ENCODE measurements at places on chromosomes 5 and 9.

- no peak for DNase-seq
- peaks cover 2% of the 10 kb centered on the region for H3K27me3 ChIP-seq
- no peak overlapping the region for H3K4me3 ChIP-seq
- no peaks in the 10 kb centered on the region for H3K4me1 ChIP-seq
Measured at GRCh38 chr5:179542170-179542569, 8.2 kb upstream of the RUFY1 start.

DNA sequence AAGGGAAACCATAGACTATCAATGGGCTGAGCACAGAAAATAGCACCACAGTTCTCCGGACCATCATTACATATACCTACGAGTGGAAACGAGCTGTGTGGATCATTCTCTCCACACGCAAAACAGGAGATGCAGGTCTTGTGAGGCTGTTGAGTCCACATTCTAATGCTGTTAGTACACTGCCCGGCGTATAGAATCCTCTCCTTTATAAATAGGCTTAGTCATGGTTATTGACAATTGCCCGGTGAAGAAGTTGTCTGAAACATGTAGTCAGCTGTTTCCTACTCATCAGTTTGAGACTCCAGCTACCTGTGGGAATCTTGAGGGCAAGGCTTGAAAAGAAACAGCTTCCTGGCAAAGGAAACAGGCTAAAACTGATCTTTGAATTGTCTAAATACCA, 602.0 kb upstream of the EDIL3 start:
- no peak for DNase-seq
- H3K36me3 ChIP-seq: no peaks in the 10 kb centered on the region
- no peaks in the 10 kb centered on the region for H3K27me3 ChIP-seq

DNA sequence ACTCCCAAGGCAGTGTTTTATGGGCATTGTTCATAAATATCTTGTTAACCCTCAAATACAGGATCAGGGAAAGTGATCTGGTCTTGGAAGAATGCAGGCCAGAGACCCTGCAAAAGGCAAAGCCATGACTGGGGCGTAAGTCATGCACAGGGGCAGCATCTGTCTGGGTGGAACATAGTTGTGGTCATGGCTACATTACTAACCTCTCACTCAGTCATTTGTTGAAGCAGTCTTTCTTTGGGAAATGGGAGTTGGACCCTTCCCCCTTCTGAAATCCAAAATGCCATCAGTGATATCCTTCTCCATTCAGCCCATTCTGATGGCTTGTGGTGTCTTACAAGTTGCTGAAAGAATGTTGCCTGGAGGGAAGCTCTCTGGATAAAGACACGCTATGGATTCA, 68.1 kb downstream of the GDNF start:
- H3K27me3 ChIP-seq: no peaks in the 10 kb centered on the region
- H3K4me1 ChIP-seq: peaks cover 11% of the 10 kb centered on the region
- H3K4me3 ChIP-seq: no peak overlapping the region
- H3K36me3 ChIP-seq: no peaks in the 10 kb centered on the region

GRCh38 chr5:150674341-150674821, 13.3 kb downstream of the MYOZ3 start:
- no peak for DNase-seq
- H3K27me3 ChIP-seq: peaks cover 7% of the 10 kb centered on the region

DNA sequence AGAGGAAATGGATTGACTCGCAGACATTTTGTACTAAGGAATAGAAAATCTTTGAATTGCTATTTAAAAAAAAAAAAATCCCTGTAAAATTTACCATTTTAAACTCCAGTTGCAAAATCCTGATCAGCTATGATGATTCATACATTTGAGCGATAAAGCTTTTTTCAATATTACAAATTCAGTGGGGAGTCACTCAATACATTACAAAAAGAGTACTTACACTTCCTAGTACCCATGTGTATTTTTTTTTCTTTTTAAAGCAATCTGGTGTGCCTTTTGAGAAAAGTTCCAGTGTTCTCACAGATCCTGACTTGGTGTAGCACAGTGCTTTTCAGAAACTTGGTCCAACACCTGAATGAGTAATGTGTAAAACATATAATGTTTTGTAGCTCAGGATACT, 54.3 kb downstream of the PIK3R1 start:
- H3K4me1 ChIP-seq: peaks cover 7% of the 10 kb centered on the region
- no peak for DNase-seq
- H3K27me3 ChIP-seq: no peaks in the 10 kb centered on the region
- no peak overlapping the region for H3K4me3 ChIP-seq

DNA sequence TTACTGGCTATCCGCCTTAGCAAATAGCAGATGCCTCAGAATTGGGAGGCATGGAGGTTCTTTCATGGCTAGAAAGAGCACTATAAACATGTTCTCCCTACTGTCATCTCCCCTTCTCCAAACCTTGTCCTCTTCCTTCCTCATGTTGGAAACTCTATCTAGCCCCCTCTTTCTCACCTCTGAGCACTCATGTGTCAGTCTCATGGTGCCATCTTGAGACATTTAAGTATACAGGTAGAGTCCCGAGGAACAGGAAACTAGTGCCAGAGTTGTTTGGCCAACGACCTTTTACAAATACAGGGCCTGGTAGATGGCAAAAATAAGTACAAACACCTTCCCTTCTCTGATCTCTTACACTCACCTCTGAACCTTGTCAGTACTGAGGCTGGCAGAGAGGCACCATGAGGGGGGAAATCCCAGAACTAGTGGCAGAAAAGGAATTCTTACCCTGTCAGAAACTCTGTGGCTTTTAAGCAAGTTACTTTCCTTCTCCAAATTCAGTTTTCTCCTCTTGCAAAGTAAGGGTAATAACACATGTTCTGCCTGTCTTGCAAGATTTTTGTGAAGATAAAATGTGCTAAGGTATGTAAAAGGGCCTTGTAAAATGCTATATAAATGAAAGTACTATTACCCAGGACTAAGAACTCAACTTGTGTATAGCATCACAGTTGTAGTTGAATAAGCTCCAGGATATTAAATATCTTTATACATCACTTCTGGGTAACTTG, 94.1 kb upstream of the SNX2 start:
- no peak for DNase-seq
- no peak overlapping the region for H3K27ac ChIP-seq
- no peaks in the 10 kb centered on the region for H3K4me1 ChIP-seq

DNA sequence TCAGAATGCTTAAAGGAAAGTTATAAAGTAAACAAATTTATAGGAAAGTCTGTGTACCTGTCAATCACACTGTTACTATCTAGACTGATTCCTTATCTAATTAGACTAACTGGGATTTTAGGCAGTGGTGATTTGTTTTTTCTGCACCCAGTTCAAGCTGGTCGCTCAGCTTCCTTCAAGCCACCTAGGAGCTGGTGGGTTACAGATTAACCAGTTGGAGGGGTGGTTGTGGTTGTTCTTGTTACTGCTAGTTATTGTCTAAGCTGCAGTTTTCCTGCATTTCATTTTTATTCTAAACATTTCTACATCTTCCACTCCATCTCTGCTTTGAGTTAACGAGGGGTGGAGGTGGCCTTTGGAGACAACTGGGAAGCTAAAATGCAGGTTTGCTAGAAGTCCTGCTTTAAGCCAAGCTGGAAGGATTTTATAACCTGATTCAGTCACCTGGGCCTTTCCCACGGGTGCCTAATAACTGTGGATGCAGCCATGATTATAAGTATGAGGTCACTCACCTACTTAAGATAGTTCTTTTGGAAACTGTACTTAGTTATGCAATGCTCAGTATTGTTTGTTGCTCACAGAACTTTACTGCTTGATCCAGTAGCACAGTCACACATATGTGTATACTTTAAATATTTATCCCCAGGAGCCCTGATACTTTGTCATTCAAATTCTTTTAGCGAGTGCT, 303.9 kb upstream of the DAP start:
- no peaks in the 10 kb centered on the region for H3K27me3 ChIP-seq
- no peaks in the 10 kb centered on the region for H3K36me3 ChIP-seq

- no peaks in the 10 kb centered on the region for H3K4me1 ChIP-seq
- DNase-seq: peak; percentile 66
- no peaks in the 10 kb centered on the region for H3K27me3 ChIP-seq
- no peak overlapping the region for H3K4me3 ChIP-seq
Measured at GRCh38 chr9:113446323-113446740, 17.2 kb upstream of the RGS3 start.

- DNase-seq: no peak
- peaks cover 3% of the 10 kb centered on the region for H3K4me1 ChIP-seq
- no peak overlapping the region for H3K27ac ChIP-seq
- H3K4me3 ChIP-seq: no peak overlapping the region
- H3K36me3 ChIP-seq: no peaks in the 10 kb centered on the region
- no peaks in the 10 kb centered on the region for H3K27me3 ChIP-seq
Measured at GRCh38 chr5:72242796-72243475, 77.1 kb downstream of the MRPS27 start.

GRCh38 chr9:35954942-35955546, 2.9 kb downstream of the OR2S2 start:
- H3K4me1 ChIP-seq: no peaks in the 10 kb centered on the region
- H3K27me3 ChIP-seq: no peaks in the 10 kb centered on the region
- DNase-seq: peak; percentile 85
- H3K27ac ChIP-seq: no peak overlapping the region

DNA sequence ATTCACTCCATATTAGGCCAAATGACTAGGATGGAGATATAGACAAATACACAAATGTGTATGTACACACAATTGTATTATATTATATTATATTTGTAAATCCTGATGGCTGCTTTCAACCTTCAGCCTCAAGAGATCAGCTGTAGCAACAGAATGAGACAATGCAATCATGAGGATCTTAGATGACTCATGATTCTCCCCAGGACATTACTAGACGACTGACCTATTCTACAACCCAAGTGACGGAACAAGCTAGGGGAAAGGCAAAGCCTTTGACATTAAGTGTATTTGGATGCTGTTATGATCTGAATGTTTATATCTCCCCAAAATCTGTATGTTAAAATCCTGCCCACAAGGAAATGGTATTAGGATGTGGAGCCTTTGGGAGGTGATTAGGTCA, 66.5 kb downstream of the COX7C start:
- H3K27me3 ChIP-seq: no peaks in the 10 kb centered on the region
- H3K4me1 ChIP-seq: no peaks in the 10 kb centered on the region
- H3K27ac ChIP-seq: no peak overlapping the region
- DNase-seq: no peak
- H3K36me3 ChIP-seq: no peaks in the 10 kb centered on the region
- no peak overlapping the region for H3K4me3 ChIP-seq

DNA sequence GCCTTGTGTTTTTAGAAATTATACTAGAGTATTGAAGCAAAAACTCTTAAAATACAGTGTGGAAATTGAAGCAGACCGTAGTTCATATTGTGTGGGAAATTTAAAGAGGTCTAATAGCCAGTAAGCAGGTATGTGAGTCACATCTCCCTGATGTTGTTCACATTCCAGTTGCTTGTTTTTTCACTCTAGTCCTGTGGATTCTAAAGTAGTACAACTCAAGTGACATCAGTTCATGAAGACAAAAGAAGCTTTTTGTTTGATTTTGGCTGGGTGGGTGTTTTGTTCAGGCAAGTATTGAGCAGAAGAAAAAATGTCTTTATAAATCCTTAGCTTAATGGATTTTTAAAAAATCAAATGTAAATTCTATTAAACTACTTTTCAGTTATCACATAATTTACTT, 216.2 kb downstream of the MAN2A1 start:
- H3K4me3 ChIP-seq: no peak overlapping the region
- DNase-seq: no peak
- H3K4me1 ChIP-seq: peaks cover 6% of the 10 kb centered on the region
- no peak overlapping the region for H3K27ac ChIP-seq
- H3K27me3 ChIP-seq: no peaks in the 10 kb centered on the region

DNA sequence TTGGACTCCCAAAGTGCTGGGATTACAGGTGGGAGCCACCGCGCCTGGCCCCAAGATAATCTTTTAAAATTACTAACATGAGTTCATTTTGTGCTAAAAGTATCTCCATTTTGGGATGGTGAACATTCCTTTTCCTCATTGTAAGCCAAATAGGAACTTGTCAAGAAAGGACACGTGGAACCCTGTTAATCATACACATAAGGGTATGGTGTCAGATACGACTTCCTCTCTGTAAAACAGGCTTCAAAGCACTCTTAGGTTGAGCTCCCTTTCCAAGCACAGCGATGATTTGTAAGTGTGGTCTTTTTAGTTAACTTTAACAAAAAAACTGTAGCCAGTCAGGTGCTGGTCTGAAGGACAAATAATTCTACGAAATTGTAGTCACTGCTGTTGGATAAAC, 132.7 kb downstream of the UNC13B start:
- H3K4me3 ChIP-seq: no peak overlapping the region
- no peak for DNase-seq
- no peaks in the 10 kb centered on the region for H3K27me3 ChIP-seq
- no peak overlapping the region for H3K27ac ChIP-seq
- no peaks in the 10 kb centered on the region for H3K4me1 ChIP-seq

DNA sequence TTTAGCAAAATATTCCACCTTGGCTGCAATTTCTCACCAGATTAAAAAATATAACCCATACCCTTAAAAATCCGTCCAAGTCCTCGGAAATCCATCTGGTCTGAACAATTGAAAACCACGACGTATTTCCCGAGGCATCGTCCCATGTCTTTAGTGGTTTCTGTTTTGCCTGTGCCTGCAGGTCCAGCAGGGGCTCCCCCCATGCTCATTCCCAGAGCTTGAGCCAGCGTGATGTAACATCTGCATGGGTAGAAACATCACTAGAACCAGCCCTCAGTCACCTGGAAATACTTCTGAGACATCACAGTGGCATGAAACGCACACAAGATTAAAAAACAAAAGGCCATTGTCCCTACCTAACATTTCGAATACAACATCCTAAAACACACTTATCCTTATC, 114.0 kb downstream of the DNAH5 start:
- H3K36me3 ChIP-seq: no peaks in the 10 kb centered on the region
- H3K27me3 ChIP-seq: no peaks in the 10 kb centered on the region
- H3K27ac ChIP-seq: no peak overlapping the region
- no peak overlapping the region for H3K4me3 ChIP-seq
- H3K4me1 ChIP-seq: no peaks in the 10 kb centered on the region

GRCh38 chr5:3324421-3325101, 271.1 kb upstream of the IRX1 start:
- no peak overlapping the region for H3K27ac ChIP-seq
- no peak overlapping the region for H3K4me3 ChIP-seq
- no peak for DNase-seq
- no peaks in the 10 kb centered on the region for H3K36me3 ChIP-seq
- peaks cover 19% of the 10 kb centered on the region for H3K4me1 ChIP-seq
- peaks cover 4% of the 10 kb centered on the region for H3K27me3 ChIP-seq

GRCh38 chr9:17793713-17794622, 215.1 kb downstream of the SH3GL2 start:
- no peak overlapping the region for H3K4me3 ChIP-seq
- no peak overlapping the region for H3K27ac ChIP-seq
- no peaks in the 10 kb centered on the region for H3K4me1 ChIP-seq
- peaks cover 7% of the 10 kb centered on the region for H3K27me3 ChIP-seq
- peak; percentile 13 for DNase-seq

GRCh38 chr5:57598756-57599155, 116.1 kb upstream of the ACTBL2 start:
- no peak overlapping the region for H3K4me3 ChIP-seq
- peaks cover 2% of the 10 kb centered on the region for H3K27me3 ChIP-seq
- no peak overlapping the region for H3K27ac ChIP-seq
- H3K4me1 ChIP-seq: no peaks in the 10 kb centered on the region
- H3K36me3 ChIP-seq: no peaks in the 10 kb centered on the region
- no peak for DNase-seq

- H3K4me3 ChIP-seq: no peak overlapping the region
- H3K27ac ChIP-seq: no peak overlapping the region
- no peaks in the 10 kb centered on the region for H3K4me1 ChIP-seq
- no peaks in the 10 kb centered on the region for H3K27me3 ChIP-seq
Measured at GRCh38 chr5:158744226-158744625, 355.5 kb downstream of the EBF1 start.

All from muscle of leg (tissue), 16 donors.